ENCODE measurements at places on chromosomes 1 and 21.

GRCh38 chr21:32978331-32979270 is 47.1 kb upstream of the OLIG2 start:
- no peak for DNase-seq

DNA sequence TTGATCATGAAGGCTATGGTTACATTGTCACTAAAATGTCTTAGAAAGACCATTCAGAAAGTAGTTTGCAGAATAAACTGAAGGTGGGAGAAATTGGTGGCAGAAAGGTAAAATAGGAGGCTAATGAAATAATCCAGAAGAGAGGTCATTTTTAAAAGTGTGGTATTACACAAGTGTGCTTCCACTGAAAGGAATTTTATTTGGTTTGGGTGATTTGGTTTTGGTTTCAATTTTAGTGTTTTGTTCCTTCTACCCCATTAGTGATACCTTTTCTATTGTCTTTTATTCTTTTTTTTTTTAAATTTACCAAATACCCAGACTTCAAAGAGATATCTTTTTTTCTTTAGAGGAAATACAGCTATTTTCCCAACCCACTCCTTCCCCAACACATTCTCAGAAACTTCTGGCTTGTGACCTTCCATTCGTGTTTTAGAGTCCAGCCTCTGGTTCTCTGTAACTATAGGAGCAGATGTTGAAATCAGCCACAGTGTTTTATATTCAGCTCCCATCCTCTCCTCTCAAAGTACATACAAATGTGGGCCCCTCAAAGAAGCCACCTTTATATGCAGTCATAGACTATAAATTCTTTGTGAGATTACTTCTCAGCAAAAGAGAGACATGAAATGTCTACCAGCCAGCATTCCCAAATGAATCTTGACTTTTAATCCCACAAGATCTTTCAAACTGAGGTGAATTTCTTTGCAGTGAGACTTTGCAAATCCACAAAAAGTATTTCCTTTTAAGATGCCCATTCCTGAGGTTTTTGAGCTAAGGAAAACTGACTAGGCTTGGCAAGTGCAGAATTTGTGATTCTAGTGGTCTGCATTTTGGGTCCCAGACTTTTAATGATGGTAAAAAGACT is 42.0 kb upstream of the PALMD start:
- DNase-seq = no peak

DNA sequence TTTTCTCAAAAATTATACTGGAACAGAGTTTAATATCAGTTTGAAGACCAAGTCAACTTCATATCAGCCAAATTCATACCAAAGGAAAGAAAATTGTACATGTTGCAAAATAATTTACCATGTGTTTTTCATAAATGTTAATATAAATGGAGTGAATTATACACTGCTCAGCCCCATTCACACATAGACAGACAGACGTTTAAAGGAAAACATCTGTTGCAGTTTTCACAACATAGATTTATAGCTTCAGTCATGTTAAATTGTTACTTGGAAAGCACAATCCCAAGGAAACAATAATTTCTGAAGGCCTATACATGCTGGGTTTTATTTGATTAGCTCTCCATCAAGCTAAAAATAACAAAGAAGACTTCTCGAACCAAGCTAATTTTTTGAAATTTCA is 27.8 kb upstream of the HYI start:
- DNase-seq = no peak

GRCh38 chr1:84797603-84798002 is 95.4 kb downstream of the LPAR3 start:
- DNase-seq = no peak

GRCh38 chr1:36092166-36092797 is 3.6 kb downstream of the ADPRS start:
- DNase-seq = peak; percentile 52

DNA sequence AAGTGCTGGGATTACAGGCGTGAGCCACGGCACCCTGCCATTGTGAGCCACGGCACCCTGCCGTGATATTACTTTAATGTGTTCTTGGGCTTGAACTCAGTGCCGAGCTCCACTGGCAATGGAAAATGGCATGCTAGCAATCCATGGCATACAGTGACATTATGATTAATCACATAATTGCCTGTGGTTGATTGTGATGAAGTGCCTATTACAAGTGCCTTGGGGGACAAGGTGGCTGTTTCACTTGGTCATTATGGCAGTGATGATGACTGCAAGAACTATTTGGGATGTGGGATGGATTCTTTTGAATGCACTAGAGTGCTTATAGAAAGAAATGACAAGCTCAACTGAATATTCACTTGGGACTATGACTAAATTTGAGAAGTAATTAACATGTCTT is 22.3 kb upstream of the HPCAL4 start:
- DNase-seq = no peak

DNA sequence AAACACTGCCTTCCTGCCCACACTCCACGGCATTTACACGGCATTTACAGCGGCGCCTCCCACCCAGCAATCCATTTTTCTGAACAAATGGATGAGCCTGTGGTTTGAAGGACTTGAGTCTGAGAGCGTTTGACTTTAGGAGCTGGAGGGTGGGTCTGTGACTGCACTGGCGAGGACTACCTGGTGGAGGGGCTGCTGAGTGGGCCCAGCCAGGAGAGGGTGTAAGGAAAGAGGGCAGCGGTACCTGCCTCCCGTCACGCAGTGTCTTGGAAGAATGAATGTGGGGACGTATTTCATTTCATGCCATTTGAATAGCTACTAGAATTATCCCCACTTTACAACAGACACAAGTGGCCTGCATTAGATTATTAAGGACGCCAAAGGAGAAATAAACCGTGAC is 62.9 kb downstream of the B3GALT5 start:
- DNase-seq = no peak

DNA sequence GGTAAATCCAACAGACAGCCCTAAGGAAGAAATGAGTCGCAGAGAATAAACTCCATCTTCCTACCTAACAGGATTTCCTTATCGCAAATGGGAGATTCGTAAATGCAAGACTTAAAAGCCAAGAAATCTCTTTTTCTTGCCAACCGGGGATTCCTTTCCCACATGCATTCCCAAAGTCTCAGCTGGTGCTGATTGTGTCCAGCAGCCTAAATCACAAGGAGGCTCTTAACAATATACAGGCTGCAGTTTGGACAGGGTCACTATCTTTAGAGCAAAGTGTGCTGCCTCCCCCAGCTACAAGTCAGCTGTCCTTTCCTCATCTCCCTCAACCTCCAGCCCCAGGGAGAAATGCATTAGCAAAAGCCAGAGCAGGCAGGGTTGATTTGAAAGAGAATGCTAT is 189.8 kb upstream of the PLXNA2 start:
- no peak for DNase-seq

GRCh38 chr1:175146529-175147213 is 45.9 kb downstream of the KIAA0040 start:
- peak; percentile 82 for DNase-seq

DNA sequence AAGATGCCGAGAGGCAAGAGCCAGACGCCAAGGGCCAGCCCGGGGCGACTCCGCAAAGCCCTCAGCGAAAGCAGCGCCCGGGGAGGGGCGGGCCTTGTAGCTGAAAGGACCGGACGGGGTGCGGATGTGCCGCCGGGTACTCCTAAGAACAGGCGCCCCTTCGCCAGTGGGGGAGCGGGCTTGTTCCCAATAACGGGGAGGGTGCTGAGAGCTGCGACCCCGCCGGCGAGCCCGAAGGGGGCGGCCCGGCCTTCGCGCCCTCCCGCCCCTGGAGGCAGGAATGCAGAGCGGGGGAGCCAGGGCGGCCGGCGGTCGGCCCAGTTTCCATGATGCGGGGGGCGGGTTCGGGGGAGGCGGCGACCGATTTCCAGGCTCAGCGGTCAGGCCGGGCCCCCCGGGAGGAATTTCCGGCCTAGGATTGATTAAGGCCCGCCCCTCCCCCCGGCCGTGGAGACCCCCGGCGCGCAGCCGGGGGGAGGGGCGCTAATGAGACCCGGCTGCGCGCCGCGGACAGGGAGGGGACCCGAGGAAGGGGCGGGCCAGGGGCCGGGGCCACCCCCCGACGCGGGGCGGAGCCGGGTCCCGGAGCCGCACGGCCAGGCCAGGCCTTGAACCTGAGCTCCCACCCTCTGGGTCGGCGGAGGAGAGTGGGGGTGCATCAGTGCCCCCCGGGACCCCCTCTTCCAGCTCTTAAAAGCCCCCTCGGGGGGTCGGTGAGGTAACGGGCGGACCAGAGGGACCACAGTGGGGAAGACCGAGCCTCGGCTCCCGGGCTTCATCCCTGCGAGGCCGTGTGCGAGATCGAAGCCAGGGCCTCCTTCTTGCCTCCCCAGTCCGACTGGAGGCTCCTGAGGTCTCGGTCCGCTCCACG is 898 bp upstream of the TMEM200B start:
- peak; percentile 77 for DNase-seq

GRCh38 chr1:228416217-228416933 is at the start of gene TRIM17:
Gene TRIM17, minus strand, starts transcription at chr1:228416861. Its CDS starts 1,789 bp downstream, at chr1:228415072.
- no peak for DNase-seq

GRCh38 chr21:25509862-25510261 is 97.4 kb downstream of the MRPL39 start:
- no peak for DNase-seq

GRCh38 chr1:23422241-23422877 is 2.2 kb downstream of the TCEA3 start:
- DNase-seq = peak; percentile 85

DNA sequence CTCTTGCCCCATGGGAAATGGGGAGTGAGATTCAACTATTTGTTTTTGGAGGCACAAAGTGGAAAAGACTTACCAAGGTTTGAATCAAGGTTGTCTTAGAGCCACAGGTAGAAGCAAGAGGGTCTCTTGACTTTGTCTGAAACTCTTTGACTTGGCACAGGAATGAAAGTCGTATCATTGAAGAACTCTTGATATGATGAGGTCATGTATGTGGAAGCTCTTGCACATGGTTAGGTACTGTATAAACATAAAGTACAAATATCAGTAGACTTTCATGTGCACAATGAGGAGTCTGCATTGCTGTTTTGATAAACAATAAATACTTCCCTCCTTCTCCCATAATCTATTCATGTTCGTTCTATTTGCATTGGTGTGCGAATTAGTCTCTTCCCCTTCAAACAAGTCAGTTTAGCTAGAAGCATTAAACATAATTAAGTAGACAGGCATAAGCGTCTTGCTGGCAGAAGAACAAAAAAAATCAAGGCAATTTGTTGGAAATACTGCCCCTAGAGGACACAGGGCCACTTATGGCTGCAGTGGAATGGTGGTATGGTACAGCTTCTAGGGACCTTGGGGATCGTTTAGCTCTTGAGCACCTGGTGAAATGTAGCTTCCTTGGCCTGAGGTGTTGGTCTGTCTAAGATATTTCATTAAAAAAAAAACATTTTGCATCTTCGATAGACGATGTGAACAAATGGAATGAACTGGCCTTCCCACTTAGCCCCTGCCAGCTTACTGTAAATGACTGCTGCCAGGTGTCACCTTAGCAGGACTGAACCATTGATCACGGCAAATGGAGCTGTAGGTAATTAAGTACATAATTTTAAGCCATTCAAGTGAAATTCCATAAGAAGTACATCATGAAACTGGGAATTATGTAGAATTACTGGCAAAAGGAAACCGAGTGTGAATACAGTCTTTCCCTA is 218.0 kb upstream of the GALNT2 start:
- no peak for DNase-seq

- DNase-seq = no peak
These were observed 434.2 kb downstream of the RWDD3 start for GRCh38 chr1:95668165-95668564.

- DNase-seq = no peak
These were observed 26.5 kb downstream of the AKNAD1 start for GRCh38 chr1:108830119-108831008.

GRCh38 chr1:63746129-63746864 is 27.5 kb upstream of the ROR1 start:
- no peak for DNase-seq

GRCh38 chr1:172895050-172895460 is 155.7 kb downstream of the TNFSF18 start:
- no peak for DNase-seq

GRCh38 chr1:25676488-25676887 is 59.9 kb downstream of the MAN1C1 start:
- peak; percentile 60 for DNase-seq

GRCh38 chr1:119391749-119392148 is 23.2 kb downstream of the HAO2 start:
- no peak for DNase-seq

DNA sequence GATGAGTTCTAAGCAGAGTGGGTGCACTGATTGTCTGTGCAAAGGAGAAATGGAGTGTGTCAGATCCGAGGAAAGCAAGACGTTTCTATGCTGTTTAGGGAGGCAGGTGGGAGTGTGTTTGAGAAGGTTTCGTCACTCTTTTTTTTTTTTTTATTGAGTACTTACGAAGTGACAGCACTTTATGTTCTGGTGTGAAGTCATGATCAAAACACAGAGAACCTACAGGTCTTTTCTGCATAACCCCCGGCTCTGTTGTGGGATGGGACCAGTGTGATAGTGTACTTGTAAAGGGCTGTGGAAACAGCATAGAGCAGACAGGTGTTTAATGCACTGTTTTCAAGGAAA is 26.7 kb downstream of the MIA3 start:
- DNase-seq = no peak

DNA sequence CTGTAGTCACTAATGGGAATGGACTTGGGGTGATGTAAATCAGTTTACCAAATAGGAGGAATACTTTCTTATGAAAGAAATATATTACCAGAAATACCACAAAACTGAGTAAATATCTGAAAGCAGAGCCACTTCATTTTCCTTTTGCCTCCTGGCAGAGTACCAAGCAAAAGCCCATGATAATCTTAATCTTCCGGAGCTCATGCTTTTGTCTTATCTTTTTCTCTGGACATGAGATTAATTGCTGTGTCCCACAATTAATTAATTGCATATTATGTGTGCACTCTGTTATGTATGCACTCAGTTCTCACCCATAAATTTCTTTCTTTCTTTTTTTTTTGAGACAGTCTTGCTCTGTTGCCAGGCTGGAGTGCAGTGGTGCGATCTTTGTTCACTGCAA is 94.1 kb upstream of the PDE4B start:
- no peak for DNase-seq

GRCh38 chr1:28087614-28088167 is 719 bp downstream of the EYA3 start:
- DNase-seq = no peak

DNA sequence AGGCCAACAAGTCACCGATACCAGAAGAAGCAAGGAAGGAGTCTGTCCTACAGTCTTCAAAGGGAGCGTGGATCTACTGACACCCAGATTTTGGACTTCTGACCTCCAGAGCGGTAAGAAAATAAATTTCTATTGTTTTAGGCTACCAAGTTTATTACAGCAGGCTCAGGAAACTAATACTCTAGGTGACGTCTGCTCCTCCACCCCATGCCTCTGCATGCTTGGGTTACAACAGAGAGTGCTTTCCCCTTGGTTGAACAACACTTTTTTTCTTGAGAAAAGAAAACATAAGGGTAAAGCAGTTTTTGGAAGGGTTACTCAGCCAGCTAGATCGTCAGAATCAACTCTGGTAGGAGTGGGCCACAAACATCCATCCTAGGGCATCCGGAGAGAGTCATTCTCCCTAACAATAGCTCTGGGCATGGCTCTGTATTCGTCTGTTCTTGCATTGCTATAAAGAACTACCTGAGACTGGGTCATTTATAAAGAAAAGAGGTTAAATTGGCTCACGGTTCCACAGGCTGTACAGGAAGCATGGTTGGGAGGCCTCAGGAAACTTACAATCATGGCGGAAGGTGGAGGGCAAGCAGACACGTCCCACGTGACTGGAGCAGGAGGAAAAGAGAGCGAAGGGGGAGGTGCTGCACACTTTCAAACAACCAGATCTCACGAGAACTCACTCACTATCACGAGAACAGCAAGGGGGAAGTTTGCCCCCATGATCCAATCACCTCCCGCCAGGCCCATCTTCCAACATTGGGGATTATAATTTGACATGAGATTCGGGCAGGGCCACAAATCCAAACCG is 22.2 kb upstream of the DNAJC11 start:
- DNase-seq = no peak

GRCh38 chr1:153515504-153516394 is 20.0 kb downstream of the S100A6 start:
- peak; percentile 75 for DNase-seq

All from upper lobe of right lung (tissue), 1 donor.